ENCODE measurements at places on chromosomes 2 and 18. TPM values are rescaled to one million over a fixed set of nuclear protein-coding genes. Genes with fewer than 3 reads are reported as not detected.
A peak's percentile ranks its signal among the peaks of the same experiment; 100 is the strongest.

DNA sequence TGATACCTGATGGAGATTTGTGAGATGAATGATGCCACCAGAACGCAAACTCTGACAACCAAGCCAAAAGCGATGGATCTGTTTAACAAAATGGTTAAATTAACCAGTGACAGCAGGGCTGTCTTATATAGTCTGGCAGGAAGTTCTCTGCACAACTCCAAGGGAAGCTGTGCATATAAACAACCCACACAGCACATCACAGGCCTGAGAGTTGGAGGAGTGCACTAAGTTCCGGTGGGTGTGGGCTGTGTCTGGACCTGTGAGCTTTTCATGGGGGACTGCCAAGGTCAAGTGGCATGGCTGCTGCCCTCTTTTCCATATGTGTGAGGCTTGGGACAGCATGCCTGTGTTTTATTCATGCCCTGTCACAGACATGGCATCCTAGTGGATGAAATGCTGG, 414.6 kb upstream of the TRIB2 start:
- DNase-seq: no peak

DNA sequence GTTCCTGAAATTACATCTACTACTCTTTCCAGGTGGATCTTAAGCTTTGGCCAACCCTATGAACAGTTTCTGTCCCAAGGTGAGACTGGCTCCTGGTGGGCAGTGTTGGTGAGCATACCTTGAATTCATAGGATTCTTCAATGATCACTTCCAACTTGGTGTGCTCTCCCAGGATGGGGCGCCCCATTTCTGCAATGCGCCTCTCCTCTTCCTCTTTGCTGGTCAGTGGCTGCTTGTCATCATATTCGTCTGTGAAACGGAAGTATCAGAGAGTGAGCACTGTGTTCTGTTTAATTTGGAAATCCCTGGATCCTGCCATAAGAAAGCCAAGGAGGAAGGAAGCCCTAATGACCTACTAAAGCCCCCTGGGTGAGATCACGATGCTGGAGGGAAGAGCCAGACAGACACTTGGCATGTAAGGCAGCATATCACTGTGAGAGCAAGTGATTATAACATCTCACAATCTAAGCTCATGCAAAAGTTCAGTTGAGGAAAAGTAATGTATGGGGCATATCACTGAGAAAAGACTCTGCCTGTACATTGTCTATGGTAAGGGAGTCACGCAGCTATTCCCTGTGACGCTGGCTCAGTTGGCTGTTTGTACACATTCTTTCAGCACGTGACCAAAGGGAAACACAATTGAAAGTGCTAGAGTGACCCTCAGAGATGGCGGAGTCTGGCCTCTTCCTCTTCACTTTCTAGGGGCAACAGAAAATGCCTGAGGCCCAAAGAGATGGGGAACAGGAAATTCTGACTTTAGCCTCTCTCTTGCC, 287.0 kb downstream of the SLC8A1 start:
- peak; percentile 58 for DNase-seq

GRCh38 chr2:46365913-46366667, 68.9 kb downstream of the EPAS1 start:
- DNase-seq: no peak

- DNase-seq: no peak
Measured at GRCh38 chr2:239293775-239294430, 106.9 kb downstream of the HDAC4 start.

DNA sequence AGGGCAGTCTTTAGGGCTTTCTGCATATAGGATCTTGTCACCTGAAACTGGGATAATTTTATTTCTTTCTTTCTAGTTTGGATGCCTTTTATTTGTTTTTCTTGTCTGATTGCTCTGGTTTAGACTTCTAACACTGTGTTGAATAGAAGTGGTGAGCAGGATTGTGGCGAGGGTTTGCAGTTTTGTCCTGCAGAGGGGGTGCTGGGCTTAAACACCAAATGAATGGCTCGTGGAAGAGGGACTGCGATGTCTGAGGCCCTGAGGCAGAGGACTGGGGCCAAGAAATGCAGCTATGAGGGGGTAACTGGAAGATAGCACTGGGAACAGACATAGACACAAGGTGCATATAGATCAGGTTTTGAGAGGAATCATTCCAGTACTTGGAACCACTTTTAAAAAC, 20.5 kb downstream of the UBE2F start:
- DNase-seq: no peak

GRCh38 chr2:203327901-203328759, at the start of gene ABI2:
Gene ABI2, plus strand, starts transcription at chr2:203328394. Its CDS starts 121 bp downstream, at chr2:203328515.
- DNase-seq: peak; percentile 90

GRCh38 chr2:20065885-20066602, 14.6 kb upstream of the LAPTM4A start:
- DNase-seq: peak; percentile 64

DNA sequence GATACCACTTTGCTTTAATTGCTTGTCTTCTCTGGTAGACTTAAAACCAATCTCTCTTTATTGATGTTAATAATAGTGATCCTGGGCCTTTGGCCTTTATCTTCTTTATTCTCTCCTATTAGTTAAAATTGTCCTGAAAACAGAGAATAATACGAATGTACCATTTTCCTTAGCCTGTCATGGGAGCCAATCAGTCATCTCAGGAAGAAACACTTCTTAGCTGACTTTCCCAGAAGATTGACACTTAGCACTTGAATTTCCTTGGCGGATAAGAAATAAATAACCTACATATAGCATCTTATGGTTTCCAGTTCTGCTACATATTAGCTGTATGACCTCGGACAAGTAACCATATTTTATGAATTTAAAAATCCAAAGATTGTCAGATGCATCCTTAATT, 338.4 kb upstream of the SLC14A2 start:
- no peak for DNase-seq

GRCh38 chr2:144265654-144266053, 254.3 kb downstream of the ZEB2 start:
- DNase-seq: no peak

DNA sequence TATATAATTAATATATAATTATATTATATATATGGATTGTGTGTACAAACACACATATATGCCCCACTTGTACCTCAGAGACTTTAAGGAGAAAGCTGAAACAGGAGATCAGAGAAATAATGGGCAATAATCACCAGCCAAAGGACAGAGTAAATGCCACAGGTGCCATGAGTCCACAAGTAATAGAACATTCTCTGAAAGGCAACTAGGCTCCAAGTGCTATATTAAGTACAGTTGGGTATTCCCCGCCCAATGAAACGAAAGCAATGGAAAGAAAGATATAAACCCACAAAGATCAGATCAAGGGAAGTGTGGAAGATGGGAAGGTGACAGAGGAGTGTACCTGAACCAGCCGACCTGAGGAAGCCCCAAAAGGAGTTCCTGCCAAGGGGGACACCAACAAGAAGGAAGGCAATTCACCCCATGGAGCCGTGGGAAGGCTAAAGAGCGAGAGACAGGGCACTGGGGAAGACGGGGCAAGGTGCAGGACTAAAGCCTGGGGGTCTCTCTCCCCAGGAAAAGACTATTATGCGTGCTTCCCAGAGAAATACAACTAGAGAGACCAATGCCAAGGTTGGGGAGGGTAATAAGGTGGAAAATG, 19.0 kb downstream of the DYM start:
- no peak for DNase-seq

DNA sequence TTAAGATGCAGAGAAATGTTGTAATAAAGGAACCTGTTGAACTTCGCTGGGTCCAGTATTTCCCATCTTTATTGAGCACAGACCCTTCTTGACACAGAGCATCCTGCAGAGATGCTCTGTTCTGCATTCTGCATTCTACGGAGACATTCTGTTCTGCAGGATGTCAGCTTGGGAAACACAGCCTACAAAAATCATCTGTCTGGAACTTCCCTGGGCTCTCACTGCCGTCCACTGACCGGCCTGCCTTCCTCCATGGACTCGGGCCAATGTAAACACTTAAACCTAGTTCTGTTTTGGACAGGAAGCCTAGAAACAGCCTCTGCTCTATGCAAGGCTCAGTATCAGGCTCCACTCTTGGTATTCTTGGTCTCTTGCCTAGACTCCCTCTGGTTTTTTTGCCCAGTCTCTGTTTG, 90.0 kb upstream of the PPP1CB start:
- DNase-seq: peak; percentile 60

DNA sequence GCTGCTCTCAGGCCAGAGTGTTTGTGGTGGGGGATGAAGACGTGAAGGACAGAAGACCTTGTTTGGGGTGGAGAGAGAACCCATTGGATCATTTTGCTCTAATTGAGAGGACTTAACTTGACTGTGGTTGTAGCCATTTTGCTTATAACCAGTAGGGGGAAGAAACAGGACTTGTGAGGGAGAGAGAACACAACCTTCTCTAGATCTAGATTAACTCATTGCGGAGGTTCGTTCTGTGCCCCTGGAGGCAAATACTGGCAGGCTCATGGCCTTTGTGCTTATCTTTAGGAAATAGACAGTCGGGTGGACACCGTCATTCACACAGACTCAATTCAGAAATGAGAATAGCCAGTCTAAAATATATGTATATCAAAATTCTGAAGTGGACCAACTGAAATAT, 147.0 kb upstream of the LHCGR start:
- no peak for DNase-seq

DNA sequence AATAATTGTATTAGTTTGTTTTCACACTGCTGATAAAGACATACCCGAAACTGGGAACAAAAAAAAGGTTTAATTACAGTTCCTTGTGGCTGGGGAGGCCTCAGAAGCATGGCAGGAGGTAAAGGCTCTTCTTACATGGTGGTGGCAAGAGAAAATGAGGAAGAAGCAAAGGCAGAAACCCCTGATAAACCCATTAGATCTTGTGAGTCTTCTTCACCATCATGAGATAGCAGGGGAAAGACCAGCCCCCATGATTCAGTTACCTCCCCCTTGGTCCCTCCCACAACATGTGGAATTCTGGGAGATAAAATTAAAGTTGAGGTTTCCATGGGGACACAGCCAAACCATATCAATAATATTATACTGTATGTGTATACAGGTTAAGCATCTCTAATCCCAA, 73.3 kb upstream of the CABLES1 start:
- no peak for DNase-seq

DNA sequence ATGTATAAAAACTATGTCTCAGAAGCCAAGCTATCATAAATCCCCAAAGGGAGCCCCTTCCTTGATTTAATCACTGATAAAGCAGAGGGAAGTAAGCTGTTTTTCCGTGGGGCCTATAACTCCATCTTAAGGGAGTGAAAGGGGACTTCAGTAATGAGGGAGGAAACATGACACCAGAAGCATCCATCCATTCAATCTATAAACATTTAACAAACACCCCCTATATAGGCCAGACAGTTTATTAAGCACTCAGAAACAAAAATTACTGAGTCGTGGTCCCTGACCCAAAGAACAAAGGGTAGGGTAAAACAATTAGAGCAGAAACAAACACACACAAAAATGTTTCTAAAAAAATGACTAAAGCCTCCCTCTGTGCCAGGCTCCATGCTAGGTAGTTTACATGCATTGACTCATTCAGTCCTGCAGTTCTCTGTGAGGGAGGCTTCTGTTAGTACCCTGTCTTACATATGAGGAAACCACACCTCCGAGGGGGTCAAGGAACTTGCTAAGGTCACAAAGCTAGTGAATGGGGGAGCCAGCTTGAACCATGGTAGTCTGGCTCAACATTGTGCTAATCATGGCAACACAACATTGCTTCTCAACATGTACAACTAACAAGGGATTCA, 472.1 kb downstream of the CDH2 start:
- DNase-seq: no peak

GRCh38 chr2:182668671-182669070, 47.4 kb upstream of the DNAJC10 start:
- DNase-seq: no peak

- DNase-seq: no peak
Measured at GRCh38 chr2:218290316-218291261, 1.7 kb downstream of the TMBIM1 start.

DNA sequence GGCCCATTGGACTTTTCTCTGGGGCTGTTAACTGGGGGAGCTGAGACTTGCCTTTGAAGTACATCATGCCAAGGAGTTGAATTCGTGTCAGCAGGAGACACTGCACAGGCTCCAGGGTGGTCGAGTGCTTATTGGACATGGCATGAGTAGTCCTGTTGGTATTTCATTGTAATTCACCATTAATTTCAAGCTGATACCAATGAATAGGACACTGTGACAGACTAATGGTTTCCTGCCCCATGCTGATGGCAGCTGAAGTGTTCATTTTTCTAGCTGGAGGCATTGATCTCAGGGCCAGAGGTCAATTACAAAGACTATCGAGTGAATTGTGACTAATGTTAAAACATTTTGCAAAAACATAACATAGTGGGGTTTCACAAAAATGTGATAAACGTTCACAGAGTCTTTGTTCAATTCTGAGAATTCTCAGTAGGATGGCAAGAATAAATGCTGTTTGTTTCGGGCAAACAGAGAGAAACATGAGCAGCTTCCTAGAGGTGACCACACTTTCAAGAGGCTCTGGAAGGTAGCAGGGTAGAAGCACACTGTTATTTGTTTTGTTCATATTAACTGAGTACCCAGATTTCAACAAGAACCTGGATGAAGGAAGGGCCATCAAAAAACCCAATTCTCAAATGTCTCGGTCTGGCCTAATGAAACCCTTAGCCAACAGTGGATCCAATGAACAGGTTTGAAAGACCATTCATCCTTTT, 90.6 kb upstream of the ARL4C start:
- no peak for DNase-seq

DNA sequence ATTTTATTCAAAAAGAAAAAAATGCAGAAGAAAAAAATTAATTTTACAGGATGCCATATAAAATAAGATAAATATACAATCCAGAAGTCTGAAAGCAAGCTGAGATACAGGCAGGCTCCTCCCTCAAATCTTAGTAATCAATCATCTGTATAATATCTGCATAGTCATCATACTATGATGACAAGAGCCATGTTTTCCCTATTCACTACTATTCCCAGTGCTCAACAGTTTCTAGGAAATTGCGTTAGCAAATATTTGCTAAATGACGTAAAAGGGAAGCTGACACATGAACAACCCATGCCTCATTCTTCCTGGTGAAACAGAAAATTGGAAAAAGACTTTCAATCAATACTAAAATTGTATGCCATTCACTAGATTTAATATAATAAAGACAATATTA, 793.2 kb downstream of the SUCLG1 start:
- DNase-seq: no peak

- DNase-seq: no peak
Measured at GRCh38 chr2:239979243-239980023, 45.7 kb downstream of the NDUFA10 start.

GRCh38 chr2:69766014-69766413, 24.1 kb downstream of the ANXA4 start:
- DNase-seq: no peak

- DNase-seq: peak; percentile 81
Measured at GRCh38 chr2:217756375-217757107, 246.3 kb downstream of the TNS1 start.

GRCh38 chr2:218659258-218659987, at the start of the genes BCS1L and ZNF142:
Gene BCS1L, plus strand, starts transcription at chr2:218659683. Its CDS starts 1,305 bp downstream, at chr2:218660988.
Gene ZNF142, minus strand, starts transcription at chr2:218659623. Its CDS starts 3,194 bp downstream, at chr2:218656429.
- DNase-seq: peak; percentile 88

PLEKHH2 gene
- polyA plus RNA-seq: 5.9 TPM

TLX2 gene
- polyA plus RNA-seq: 0.08 TPM

KCNE4 gene
- polyA plus RNA-seq: 3.1 TPM

RTP5 gene
- polyA plus RNA-seq: not detected

CLEC4F gene
- polyA plus RNA-seq: 0.57 TPM

AMER3 gene
- polyA plus RNA-seq: not detected
